ENCODE measurements at places on chromosomes 12 and 14. TPM values are rescaled to one million over a fixed set of nuclear protein-coding genes. Genes with fewer than 3 reads are reported as not detected.

GRCh38 chr12:66627988-66628317 lies 50.9 kb downstream of the GRIP1 start:
- no peaks in the 10 kb centered on the region for H3K36me3 ChIP-seq
- H3K4me1 ChIP-seq: no peaks in the 10 kb centered on the region
- no peaks in the 10 kb centered on the region for H3K27me3 ChIP-seq
- H3K4me3 ChIP-seq: no peak overlapping the region

DEPDC4 gene
- total RNA-seq: 0.71 TPM

SLC22A17 gene
- 4.8 TPM for total RNA-seq

KLHDC2 gene
- total RNA-seq: 87.9 TPM

DNA sequence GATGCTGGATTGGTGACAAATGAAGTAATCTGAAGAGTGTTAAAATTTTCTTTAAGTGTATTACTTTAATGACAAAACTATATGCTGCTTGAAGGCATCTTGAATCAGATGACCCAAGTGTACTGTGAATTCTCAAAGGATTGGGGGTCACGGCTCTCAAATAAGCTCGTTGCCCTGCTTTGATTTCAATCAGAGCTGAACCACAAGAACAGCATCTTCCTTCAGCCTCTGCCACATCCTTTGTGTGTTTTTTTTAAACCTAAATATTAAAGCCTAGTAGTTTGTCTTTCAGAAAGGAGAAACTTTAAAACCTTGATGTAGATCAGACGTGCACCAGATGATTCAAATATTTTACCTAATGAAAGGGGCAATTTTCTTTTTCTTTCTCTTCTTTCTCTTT lies 11.7 kb downstream of the ELK3 start:
- H3K4me3 ChIP-seq: no peak overlapping the region
- no peak for DNase-seq
- H3K27ac ChIP-seq: no peak overlapping the region
- H3K36me3 ChIP-seq: no peaks in the 10 kb centered on the region
- H3K27me3 ChIP-seq: no peaks in the 10 kb centered on the region
- H3K4me1 ChIP-seq: peaks cover 62% of the 10 kb centered on the region

- no peak overlapping the region for H3K27ac ChIP-seq
- no peaks in the 10 kb centered on the region for H3K36me3 ChIP-seq
- H3K4me1 ChIP-seq: no peaks in the 10 kb centered on the region
- no peak for DNase-seq
- H3K27me3 ChIP-seq: no peaks in the 10 kb centered on the region
- no peak overlapping the region for H3K4me3 ChIP-seq
Observed at GRCh38 chr12:131499160-131499863, 211.6 kb upstream of the SFSWAP start.

DNA sequence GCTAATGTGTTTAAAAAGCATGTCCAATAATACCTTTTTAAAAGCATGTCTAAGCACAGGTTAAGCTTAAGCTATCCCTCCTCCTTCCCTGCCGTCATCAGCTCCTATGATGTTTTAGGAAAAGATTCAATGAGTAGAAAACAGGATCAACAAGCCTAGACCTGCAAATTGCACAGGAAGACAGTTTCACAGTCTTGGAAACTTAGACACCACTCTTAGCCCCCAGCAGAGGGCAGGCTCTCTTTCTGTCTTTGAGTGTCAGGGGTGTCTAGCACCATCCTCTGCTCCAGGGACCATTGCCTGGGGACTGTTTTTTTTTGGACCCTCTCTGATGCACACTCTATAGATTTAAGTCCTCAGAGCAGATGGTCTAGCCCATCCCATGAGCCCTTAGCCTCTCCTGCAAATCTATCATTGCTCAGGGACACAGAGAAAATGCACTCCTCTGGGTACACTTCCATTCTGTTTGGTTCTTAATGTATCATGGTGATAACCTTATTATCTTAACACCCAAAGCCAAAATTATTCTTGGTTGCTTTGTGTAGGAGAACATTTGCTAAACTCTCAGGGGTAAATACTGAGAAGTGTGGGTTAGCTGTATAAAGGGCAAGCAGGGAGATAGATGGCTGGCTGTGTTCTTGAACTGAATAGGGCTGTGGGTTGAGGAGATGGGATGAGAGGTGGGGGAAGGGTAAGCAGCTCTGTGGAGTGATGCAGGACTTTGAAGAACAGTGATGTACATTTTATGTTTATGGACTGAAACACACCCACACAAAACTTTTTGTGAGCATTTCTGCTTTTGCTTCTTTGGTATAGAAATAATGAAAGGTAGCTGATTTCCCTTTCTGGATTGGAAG lies 259.9 kb upstream of the DDHD1 start:
- no peak for DNase-seq
- no peak overlapping the region for H3K4me3 ChIP-seq
- no peaks in the 10 kb centered on the region for H3K36me3 ChIP-seq
- H3K27ac ChIP-seq: no peak overlapping the region

DNA sequence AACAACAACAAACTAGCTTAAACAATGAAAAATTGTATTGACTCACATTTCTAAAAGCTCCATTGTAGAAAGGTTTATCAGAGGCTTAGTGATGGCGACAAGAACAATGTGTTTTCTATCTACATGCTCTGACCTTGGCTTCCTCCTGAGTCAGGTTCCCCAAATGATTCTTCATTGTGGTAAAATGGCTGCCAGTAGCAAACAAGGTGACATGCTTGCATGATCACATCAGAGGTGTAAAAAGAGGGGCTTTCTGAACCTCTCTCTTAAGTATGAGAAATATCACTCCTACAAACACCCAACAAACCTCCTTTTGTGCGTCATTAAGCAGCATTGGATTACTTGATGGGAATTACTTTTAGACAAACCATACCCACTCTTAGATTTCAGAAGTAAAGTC lies 252.4 kb upstream of the SYT1 start:
- H3K36me3 ChIP-seq: no peaks in the 10 kb centered on the region
- no peaks in the 10 kb centered on the region for H3K4me1 ChIP-seq
- H3K27me3 ChIP-seq: no peaks in the 10 kb centered on the region
- DNase-seq: no peak
- H3K4me3 ChIP-seq: no peak overlapping the region
- no peak overlapping the region for H3K27ac ChIP-seq

- H3K27ac ChIP-seq: peak overlapping the region; percentile 80
- H3K36me3 ChIP-seq: peaks cover 9% of the 10 kb centered on the region
- DNase-seq: no peak
- peaks cover 85% of the 10 kb centered on the region for H3K4me1 ChIP-seq
Observed at GRCh38 chr12:96213869-96214268, 19.7 kb downstream of the ELK3 start.

DNA sequence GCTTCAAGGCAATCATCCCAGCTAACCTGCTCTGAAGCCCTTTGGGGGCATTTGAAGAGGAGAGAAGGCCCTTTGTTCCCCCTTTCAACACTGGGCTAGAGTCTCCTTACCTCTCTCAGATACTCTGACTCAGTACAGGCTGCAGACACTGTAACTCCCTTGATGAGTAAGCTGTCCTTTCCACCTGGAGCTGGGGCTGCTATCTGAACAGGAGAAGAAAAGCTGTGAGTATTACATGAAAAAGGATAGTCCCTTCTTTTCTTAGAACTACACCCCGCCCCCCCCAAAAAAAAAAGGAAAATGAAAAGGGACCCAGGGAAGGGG lies 186.6 kb upstream of the PLEKHG7 start:
- H3K4me3 ChIP-seq: no peak overlapping the region
- DNase-seq: no peak
- no peaks in the 10 kb centered on the region for H3K27me3 ChIP-seq
- no peaks in the 10 kb centered on the region for H3K36me3 ChIP-seq

GRCh38 chr12:92363295-92364146 lies 217.9 kb upstream of the BTG1 start:
- H3K36me3 ChIP-seq: no peaks in the 10 kb centered on the region
- DNase-seq: peak; percentile 53
- peak overlapping the region; percentile 37 for H3K4me3 ChIP-seq

INHBC gene
- total RNA-seq: not detected

GRCh38 chr14:105198588-105198987 lies 17.5 kb upstream of the NUDT14 start:
- peak overlapping the region; percentile 21 for H3K4me3 ChIP-seq
- H3K36me3 ChIP-seq: no peaks in the 10 kb centered on the region
- H3K27ac ChIP-seq: peak overlapping the region; percentile 96
- H3K27me3 ChIP-seq: peaks cover 37% of the 10 kb centered on the region
- H3K4me1 ChIP-seq: peaks cover 62% of the 10 kb centered on the region

DNA sequence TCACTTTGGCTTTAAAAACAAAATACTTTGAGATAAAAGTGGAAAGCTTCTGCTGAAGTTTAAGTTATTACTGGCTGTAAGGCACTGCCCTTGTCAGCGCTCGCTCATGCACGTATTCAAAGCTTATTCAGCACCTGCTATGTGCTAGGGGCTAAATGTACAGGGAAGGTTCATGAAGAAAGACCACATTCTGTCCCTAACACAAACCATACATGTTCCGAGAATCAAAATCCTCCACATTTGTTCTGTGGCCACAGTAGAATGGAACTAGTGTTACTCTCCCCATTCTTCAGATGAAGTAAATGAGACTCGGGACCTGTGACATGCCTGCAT lies 33.8 kb upstream of the GPR68 start:
- no peak overlapping the region for H3K27ac ChIP-seq
- DNase-seq: no peak
- H3K4me3 ChIP-seq: no peak overlapping the region
- no peaks in the 10 kb centered on the region for H3K36me3 ChIP-seq

DNA sequence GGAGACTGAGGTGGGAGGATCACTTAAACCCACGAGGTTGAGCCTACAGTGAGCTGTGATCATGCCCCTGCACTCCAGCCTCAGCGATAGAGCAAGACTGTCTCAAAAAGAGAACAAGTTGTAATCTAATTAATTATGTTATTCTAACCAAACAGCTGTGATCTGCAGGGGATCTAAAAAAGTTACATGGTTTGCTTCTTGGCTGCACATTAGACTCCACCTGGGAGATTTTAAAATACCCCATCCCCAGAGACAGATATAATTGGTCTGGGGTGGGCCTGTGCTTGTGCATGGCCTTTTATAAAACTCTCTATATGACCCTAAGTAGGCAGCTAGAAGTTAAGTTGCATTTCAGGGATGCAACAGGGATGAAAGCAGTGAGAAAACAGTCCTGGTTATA lies 76.7 kb downstream of the SCAF11 start:
- H3K4me1 ChIP-seq: peaks cover 4% of the 10 kb centered on the region
- no peaks in the 10 kb centered on the region for H3K27me3 ChIP-seq
- DNase-seq: no peak
- H3K36me3 ChIP-seq: no peaks in the 10 kb centered on the region
- H3K27ac ChIP-seq: no peak overlapping the region

DNA sequence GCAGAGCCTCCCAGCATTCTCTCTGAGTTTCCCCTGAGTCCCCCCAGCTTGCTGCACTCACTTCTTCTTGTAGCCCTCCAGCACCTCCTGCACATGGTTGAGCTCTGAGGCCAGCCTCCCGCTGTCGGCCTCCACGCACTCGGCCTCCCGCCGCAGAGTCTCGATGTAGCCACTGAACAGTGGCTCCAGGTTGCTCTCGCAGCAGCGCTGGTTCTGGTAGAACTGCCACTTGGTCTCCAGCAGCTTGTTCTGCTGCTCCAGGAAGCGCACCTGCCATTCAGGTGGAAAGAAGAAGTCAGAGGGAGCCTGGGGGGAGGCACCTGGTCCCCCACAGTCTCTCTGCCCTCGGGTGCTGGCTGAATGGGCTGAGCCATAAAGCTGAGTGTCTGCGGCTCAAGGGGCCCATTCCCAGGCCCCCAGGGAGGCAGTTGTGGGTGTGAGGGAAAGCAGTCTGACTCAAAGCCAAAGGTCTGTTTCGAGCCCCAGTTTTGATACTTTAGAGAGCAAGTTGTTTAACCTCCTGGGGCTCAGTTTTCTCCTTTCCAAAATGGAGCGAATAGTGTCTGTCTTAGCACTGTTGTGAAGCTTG lies 2.3 kb downstream of the KRT85 start:
- H3K4me1 ChIP-seq: no peaks in the 10 kb centered on the region
- no peak overlapping the region for H3K4me3 ChIP-seq
- H3K27me3 ChIP-seq: peaks cover 29% of the 10 kb centered on the region
- DNase-seq: no peak

DNA sequence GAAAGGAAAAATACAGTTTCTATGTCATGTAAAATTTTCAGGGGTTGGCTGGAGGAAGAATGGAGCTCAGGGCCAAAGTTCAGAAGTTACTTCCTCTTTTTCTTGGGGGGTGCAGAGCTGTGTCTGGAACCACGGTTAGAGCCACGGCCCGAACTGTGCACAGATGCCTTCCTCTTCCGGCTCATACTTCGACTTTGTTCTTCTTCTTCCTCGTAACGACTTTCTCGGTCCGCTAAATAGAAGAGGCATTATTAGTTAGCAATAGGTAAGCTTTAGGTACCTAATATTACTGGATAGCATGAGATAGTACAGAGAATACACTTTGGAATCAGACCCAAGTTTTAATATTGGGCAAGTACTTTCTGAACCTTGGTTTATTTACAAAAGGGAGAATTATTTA lies 31.2 kb downstream of the SUPT16H start:
- H3K4me1 ChIP-seq: no peaks in the 10 kb centered on the region
- no peaks in the 10 kb centered on the region for H3K36me3 ChIP-seq
- H3K4me3 ChIP-seq: no peak overlapping the region
- no peak overlapping the region for H3K27ac ChIP-seq

SELPLG gene
- total RNA-seq: 1.5 TPM

B4GALNT1 gene
- 9.3 TPM for total RNA-seq

CMTM5 gene
- not detected for total RNA-seq

- H3K36me3 ChIP-seq: no peaks in the 10 kb centered on the region
- no peak for DNase-seq
- H3K4me3 ChIP-seq: no peak overlapping the region
- peaks cover 22% of the 10 kb centered on the region for H3K4me1 ChIP-seq
- no peaks in the 10 kb centered on the region for H3K27me3 ChIP-seq
Observed at GRCh38 chr12:6185961-6186827, 14.0 kb upstream of the CD9 start.

DNA sequence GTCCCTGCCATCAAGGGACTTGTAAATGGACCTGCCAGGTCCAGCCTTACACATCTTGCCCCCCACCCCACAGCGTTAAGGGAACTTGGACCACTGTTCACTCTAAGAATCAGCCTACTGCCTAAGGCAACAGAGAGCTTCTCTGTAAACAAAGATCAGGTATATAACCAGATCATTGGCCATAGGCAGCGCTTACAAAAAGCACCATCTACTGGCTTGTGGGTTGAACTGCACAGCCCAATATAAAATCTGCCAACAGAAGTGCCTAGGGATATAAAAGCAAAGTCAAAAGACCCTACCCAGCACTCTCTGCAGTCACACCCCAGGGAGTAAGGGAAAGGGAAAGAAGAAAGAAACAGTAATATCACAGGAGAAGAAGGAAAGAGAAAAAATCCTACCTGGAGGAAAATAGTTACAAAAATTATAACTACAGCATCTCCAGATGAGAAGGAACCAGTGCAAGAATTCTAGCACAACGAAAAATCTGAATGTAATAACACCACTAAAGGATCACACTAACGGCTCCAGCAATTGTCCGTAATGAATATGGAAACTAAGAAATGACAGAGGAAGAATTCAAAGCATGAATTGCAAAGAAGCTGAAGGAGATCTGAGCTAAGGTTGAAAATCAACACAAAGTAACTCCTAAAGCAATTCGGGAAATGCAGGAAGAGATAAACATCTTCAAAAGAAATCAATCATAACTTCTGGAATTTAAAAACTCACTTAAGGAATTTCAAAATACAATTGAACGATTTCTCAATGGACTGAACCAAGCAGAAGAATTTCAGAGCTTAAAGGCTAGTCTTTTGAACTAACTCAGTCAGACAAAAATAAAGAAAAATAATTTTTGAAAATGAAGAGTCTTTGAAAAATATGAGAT lies 95.2 kb upstream of the PCED1B start:
- H3K4me3 ChIP-seq: no peak overlapping the region
- H3K36me3 ChIP-seq: no peaks in the 10 kb centered on the region
- no peaks in the 10 kb centered on the region for H3K4me1 ChIP-seq
- no peak for DNase-seq

GRCh38 chr12:106126441-106127337 lies 12.1 kb downstream of the NUAK1 start:
- no peaks in the 10 kb centered on the region for H3K27me3 ChIP-seq
- DNase-seq: no peak
- peaks cover 89% of the 10 kb centered on the region for H3K4me1 ChIP-seq
- H3K27ac ChIP-seq: peak overlapping the region; percentile 85
- no peak overlapping the region for H3K4me3 ChIP-seq

GIT2 gene
- total RNA-seq: 37.8 TPM

LHX5 gene
- not detected for total RNA-seq

Data from heart right ventricle (tissue), 16 donors.